ENCODE measurements at places on chromosomes 6 and 20. TPM values are rescaled to one million over a fixed set of nuclear protein-coding genes. Genes with fewer than 3 reads are reported as not detected.

The ENPP4 gene
- 5.7 TPM for total RNA-seq

GRCh38 chr6:110548110-110548847 lies 71.9 kb upstream of the SLC22A16 start:
- peak overlapping the region; percentile 48 for H3K27ac ChIP-seq
- H3K4me3 ChIP-seq: no peak overlapping the region
- DNase-seq: no peak

GRCh38 chr6:47288267-47289090 lies 21.2 kb downstream of the TNFRSF21 start:
- H3K4me3 ChIP-seq: no peak overlapping the region
- no peak for DNase-seq
- H3K36me3 ChIP-seq: peaks cover 6% of the 10 kb centered on the region
- no peaks in the 10 kb centered on the region for H3K27me3 ChIP-seq

The GCNT2 gene
- 13.0 TPM for total RNA-seq

GRCh38 chr20:3239867-3240775 lies 1.1 kb upstream of the SLC4A11 start:
- H3K27ac ChIP-seq: no peak overlapping the region
- no peaks in the 10 kb centered on the region for H3K36me3 ChIP-seq
- H3K4me1 ChIP-seq: peaks cover 8% of the 10 kb centered on the region
- peak overlapping the region; percentile 62 for H3K4me3 ChIP-seq

The KLHDC3 gene
- total RNA-seq: 69.6 TPM

DNA sequence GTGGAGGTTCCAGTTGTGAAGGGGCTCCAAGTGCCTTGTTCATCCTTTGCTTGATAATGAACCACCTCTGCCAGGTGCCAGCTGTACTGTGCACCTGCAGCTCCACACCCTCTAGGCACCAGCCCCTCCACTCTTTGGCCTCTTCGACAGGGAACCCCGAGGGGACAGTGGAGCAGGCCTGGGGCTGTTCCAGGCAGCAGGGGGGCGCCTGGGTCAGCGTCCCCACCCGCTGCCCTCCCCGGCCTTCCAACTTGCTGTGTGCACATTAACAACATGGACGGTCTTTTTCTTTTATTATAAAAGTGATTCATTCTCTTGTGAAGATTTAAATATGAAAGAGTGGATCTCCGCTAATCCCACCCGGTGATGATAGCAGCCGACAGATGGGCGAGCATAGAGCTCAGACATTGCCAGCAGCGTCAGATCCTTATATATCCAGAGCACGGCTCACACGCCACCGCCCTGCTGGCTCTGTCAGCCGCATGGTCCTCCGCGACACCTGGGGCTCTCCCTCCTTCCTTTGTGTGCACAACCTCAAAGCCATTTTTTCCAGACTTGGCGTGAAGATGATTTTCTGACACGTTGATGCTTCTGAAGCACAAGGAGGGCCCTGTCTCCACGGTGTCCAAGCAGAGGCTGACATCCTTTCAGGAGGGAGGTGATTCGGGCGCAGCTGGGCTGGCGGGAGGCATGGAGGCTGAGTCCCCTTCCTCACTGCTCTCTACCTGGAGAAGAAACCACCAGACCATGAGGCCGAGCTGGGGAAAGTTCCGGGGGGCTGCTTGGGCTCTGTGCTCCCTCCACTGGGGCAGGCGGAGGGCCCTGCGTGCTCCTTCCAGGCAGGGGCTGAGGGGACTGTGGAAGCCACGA lies 22.2 kb upstream of the MRGBP start:
- H3K27ac ChIP-seq: no peak overlapping the region
- peaks cover 11% of the 10 kb centered on the region for H3K4me1 ChIP-seq
- H3K27me3 ChIP-seq: peaks cover 11% of the 10 kb centered on the region
- H3K36me3 ChIP-seq: no peaks in the 10 kb centered on the region
- DNase-seq: no peak

The NELFE gene
- total RNA-seq: 48.1 TPM

DNA sequence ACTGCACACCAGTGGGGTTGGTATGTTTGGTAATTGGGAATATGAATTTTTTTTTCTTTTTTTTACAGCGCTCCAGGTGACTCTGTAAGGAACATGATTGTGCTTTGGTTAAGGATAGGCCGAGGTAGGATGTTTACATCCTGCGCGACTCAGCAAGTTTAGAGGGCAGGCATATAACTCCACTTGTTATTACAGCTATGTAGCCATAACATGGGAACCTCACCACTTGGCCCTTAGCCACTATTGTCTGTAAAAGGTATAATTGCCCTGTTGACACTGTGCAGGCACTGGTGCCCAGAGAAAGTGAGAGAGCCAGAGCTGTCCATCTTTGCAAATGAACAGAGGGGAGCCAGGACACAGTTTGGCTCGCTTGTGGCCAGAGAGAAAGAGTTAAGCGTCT lies 172.9 kb downstream of the MCHR2 start:
- no peaks in the 10 kb centered on the region for H3K27me3 ChIP-seq
- no peak for DNase-seq
- H3K36me3 ChIP-seq: no peaks in the 10 kb centered on the region
- no peak overlapping the region for H3K4me3 ChIP-seq
- H3K27ac ChIP-seq: no peak overlapping the region

DNA sequence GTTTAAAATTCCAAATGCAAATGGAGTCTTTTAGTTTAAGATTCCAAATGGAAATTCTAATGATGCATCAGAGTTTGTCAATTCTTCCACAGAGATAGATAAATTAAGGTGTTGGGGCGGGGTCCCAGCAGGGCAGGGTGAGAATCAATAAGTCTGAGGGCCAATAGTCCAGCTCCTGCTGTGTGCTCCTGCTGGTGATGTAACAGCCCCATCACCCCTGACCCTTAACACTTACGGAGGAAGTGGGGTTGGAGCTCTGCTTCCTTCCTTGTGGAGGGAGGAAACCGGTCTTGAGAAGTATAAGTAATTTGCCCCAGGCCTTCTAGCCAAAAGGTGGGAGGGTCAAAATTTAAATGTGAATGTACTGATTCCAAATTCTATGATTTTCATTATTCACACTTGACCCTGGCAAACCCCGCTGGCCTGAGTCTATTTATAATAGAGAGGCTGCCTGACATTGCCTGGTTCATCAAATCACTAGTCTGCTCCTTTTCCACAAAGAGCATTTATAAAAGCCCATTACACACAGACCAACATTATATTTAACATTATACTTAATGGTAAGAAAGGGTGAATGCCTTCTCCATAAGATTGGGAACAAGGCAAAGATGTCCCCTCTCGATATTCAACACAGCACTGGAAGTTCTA lies 17.2 kb downstream of the ZBTB2 start:
- H3K27ac ChIP-seq: peak overlapping the region; percentile 56
- H3K27me3 ChIP-seq: no peaks in the 10 kb centered on the region
- H3K4me1 ChIP-seq: peaks cover 13% of the 10 kb centered on the region

The LPIN3 gene
- total RNA-seq: 18.0 TPM

GRCh38 chr20:380763-381580 lies 412 bp downstream of the TRIB3 start:
- no peaks in the 10 kb centered on the region for H3K36me3 ChIP-seq
- H3K27ac ChIP-seq: peak overlapping the region; percentile 12
- peaks cover 3% of the 10 kb centered on the region for H3K4me1 ChIP-seq
- no peaks in the 10 kb centered on the region for H3K27me3 ChIP-seq
- peak overlapping the region; percentile 66 for H3K4me3 ChIP-seq
- no peak for DNase-seq

DNA sequence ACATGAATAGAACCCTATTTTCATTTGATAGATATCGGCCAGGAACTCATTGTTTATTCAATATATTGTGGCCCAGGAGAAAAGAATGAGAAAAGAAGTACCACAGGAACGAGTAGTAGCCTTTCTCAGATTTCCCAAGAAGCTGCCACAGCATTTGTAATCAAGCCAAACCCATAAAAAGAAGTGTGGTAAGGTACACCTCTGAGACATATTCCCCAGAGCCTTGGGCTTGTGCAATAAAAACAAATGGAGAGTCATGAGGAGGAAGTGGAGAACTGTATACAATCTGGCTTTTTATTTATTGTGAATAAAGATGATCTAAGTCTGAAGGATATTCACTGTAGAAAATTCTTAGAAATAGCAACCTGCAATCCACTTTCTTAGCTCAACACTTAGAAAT lies 36.7 kb downstream of the KIF6 start:
- no peak overlapping the region for H3K4me3 ChIP-seq
- no peaks in the 10 kb centered on the region for H3K27me3 ChIP-seq
- H3K36me3 ChIP-seq: no peaks in the 10 kb centered on the region
- DNase-seq: peak; percentile 76
- H3K27ac ChIP-seq: no peak overlapping the region

The C6orf15 gene
- 4.6 TPM for total RNA-seq

DNA sequence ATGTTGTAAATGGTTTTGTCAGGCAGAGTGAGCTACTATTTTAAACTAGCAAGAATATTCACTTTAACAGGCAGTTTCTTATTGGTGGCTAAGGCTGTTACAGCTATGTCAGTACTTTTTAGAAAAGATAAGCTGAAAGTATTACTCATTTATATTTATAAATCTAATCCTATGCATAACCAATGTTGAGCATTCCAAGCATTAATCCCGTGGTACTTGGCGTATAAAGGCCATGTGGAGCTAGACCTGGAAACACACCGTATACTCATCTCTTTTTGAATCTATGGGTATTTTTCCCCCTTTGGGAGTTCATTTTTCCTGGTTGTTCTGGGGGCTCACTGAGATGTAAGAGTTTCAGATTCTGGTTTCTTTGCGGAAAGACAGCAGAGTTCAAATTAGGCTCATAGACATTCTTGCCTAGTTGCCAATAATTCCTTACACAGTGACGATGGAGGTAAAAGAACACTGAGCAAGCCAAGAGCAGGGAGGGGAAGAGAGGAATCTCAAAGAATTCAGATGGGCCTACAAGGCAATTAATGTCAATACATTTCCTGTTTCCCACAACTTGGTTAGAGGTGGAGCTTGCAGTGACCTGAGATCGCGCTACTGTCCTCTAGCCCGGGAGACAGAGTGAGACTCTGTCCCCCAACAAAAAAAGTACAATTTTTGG lies 211.5 kb downstream of the SOX4 start:
- H3K4me1 ChIP-seq: peaks cover 43% of the 10 kb centered on the region
- H3K27ac ChIP-seq: peak overlapping the region; percentile 57
- no peaks in the 10 kb centered on the region for H3K36me3 ChIP-seq
- no peaks in the 10 kb centered on the region for H3K27me3 ChIP-seq
- DNase-seq: peak; percentile 83

- no peak overlapping the region for H3K27ac ChIP-seq
- DNase-seq: no peak
- H3K27me3 ChIP-seq: peaks cover 20% of the 10 kb centered on the region
- no peak overlapping the region for H3K4me3 ChIP-seq
- no peaks in the 10 kb centered on the region for H3K36me3 ChIP-seq
- no peaks in the 10 kb centered on the region for H3K4me1 ChIP-seq
Observed at GRCh38 chr20:46984405-46984804, 89.8 kb downstream of the EYA2 start.

The BAG2 gene
- 8.9 TPM for total RNA-seq

GRCh38 chr20:4183361-4183760 lies 168.0 kb upstream of the RNF24 start:
- no peak overlapping the region for H3K27ac ChIP-seq
- H3K36me3 ChIP-seq: peaks cover 17% of the 10 kb centered on the region
- no peaks in the 10 kb centered on the region for H3K4me1 ChIP-seq
- H3K4me3 ChIP-seq: no peak overlapping the region

- H3K36me3 ChIP-seq: no peaks in the 10 kb centered on the region
- H3K4me3 ChIP-seq: no peak overlapping the region
- H3K27ac ChIP-seq: peak overlapping the region; percentile 47
- peak; percentile 53 for DNase-seq
- H3K4me1 ChIP-seq: peaks cover 7% of the 10 kb centered on the region
- H3K27me3 ChIP-seq: no peaks in the 10 kb centered on the region
Observed at GRCh38 chr6:90103056-90103800, 193.4 kb downstream of the BACH2 start.

The SDCBP2 gene
- 4.6 TPM for total RNA-seq

The ADGRF1 gene
- 0.05 TPM for total RNA-seq

GRCh38 chr6:109118337-109118736 lies 23.0 kb downstream of the CEP57L1 start:
- H3K27ac ChIP-seq: no peak overlapping the region
- H3K4me3 ChIP-seq: no peak overlapping the region
- H3K27me3 ChIP-seq: no peaks in the 10 kb centered on the region
- no peaks in the 10 kb centered on the region for H3K36me3 ChIP-seq
- no peaks in the 10 kb centered on the region for H3K4me1 ChIP-seq
- no peak for DNase-seq

DNA sequence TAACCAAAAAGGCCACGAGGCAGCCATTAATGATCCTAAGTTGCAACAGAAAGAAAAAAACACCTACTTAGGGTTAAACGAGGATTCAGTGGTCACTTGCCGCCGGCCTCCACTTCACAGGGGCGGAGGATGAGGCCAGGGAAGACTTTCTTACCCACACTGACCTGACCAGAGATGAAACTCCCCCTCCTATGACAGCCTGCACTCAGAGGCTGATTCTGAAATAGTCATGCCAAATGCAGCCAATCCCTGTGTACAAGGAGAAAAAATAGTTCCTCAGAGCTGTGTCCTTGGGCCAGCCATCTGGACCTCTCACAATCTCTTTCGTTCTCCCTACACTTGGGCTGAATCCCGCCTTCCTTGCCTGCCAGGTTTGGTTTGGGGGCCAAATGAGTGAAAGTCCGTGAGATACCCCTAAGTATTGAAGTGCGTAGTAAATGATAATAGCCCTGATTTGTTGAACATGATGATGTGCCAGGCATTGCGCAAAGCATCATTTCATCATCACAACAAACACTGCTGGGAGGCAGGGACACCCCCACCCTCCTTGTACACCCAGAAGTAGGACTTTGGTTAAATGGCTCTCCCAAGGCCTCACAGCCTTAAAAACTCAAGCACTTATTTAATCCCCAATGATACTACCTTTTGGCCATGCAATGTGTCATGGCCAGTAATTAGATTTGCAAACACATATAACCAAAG lies 3.2 kb upstream of the IRF4 start:
- H3K27ac ChIP-seq: no peak overlapping the region
- no peaks in the 10 kb centered on the region for H3K36me3 ChIP-seq
- peaks cover 50% of the 10 kb centered on the region for H3K27me3 ChIP-seq
- H3K4me3 ChIP-seq: no peak overlapping the region

GRCh38 chr6:147689398-147689797 lies 180.9 kb downstream of the SAMD5 start:
- H3K4me3 ChIP-seq: no peak overlapping the region
- H3K27me3 ChIP-seq: no peaks in the 10 kb centered on the region
